Psoas muscle (tissue), 8 donors: ENCODE measurements at places on chromosomes 6 and 20.

- DNase-seq: no peak
Measured at GRCh38 chr20:18187020-18187419, 49.4 kb downstream of the KAT14 start.

- no peak for DNase-seq
Measured at GRCh38 chr6:8434727-8435092, 635 bp downstream of the SLC35B3 start.

DNA sequence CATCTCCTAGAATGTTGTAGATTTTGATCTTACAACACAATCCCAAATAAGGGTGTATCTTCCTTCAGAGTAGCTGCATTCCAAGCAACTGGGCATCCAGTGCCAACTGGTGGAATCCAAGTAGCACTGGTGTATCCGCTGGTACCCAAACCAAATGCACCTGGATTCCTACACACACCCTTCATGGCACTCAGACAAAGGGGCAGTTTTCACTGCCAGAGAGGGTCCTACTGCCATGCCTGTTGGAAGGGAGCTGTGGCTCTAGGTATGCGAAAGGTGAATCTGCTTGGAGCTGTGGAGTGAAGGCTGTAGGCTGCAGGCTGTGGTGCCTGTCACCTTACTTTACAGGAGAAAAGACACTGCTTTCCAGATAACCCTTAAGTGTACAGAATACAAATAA is 17.0 kb upstream of the CLDN20 start:
- no peak for DNase-seq

DNA sequence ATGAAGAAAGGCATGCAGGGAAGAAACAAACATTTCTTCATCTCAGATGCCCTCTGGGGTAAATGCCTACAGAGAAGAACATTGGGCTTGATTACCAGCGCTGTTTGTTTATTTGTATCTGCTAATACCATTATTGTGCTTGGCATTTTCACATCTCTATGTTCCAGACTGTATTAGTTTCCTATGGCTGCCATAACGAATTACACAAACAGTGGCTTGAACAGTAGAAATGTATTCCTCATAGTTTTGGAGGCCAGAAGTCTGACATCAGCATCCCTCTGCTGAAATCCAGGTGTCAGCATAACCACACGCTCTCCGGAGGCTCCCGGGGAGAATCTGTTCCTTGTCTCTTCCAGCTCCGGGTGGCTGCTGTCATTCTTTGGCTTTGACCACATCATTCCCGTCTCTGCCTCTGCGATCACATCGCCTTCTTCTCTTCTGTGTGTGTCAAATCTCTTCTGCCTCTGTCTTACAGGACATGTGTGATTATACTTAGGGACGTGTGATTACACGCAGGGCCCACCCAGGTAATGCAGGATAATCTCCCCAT is 241.6 kb upstream of the SUPT3H start:
- no peak for DNase-seq
